ENCODE measurements at places on chromosomes 12 and 14.

- DNase-seq = peak; percentile 50
Observed at GRCh38 chr12:9925705-9926393, 6.3 kb downstream of the CLEC2A start.

DNA sequence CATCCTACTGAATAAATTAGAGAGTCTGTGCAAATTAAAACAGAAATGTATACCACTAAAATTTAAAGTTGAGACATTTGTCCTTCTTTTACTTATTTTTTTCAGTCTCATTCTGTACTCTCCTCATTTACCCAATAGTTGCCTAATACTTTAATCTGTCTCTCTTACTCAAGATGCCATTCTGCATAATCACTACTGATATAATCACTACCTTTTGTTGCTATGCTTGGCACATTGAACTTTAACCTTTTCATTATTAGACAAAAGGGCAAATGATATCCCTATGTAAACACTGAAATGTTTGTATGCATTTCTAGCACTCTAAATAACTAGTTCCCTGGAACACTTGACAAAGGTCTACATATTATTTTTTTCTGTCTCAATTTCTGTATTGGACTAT is 1108.3 kb upstream of the FLRT2 start:
- no peak for DNase-seq

DNA sequence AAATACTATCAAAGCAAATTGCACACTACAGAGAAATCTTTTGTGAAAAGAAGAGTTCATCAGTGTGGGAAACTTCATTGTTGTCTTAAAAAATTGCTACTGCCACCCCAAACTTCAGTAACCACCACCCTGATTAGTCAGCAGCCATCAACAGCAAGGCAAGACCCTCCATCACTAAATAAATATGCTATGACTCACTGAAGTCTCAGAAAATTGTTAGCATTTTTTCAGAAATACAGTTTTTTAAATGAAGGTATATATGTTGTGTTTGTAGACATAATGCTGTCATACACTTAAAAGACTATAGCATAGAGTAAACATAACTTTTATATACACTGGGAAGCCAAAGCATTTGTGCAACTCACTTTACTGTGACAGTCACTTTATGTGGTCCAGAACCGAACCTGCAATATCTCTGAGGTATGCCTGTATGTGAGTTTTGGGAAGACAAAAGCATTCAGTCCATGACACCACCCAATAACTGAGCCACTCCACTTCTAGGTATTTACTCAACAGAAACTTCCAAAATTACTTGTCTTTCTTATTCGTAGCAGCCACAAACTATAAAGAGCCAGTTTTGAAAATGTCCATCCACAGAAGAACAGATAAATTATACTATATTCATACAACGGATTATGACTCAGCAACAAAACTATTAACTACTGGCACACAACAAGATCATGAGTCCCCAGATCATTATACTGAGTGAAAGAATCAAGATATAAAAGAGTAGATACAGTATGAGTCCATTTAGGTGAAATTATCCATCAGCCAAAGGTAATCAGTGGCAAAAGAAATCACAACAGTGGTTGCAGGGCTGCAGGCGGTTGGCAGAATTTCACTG is 649.6 kb downstream of the BCL11B start:
- no peak for DNase-seq

DNA sequence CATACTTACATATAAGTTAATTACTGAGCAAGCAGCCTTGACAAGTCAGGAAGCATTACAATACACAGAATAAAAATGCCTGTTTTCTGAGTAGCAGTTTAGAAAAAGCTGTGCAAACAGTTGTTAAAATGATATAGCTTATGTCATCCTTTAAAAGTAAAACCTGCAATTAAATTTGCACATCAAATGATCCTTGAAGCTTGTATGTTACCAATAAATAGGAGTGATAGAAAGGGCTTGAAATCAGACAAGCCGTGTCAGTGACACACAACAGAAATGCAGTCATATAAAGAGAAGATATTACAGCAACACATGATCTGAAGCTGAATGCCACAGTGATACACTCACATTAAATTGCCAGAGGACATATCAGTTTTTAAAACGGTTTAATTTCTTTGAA is 70.0 kb downstream of the EPS8 start:
- DNase-seq = no peak

DNA sequence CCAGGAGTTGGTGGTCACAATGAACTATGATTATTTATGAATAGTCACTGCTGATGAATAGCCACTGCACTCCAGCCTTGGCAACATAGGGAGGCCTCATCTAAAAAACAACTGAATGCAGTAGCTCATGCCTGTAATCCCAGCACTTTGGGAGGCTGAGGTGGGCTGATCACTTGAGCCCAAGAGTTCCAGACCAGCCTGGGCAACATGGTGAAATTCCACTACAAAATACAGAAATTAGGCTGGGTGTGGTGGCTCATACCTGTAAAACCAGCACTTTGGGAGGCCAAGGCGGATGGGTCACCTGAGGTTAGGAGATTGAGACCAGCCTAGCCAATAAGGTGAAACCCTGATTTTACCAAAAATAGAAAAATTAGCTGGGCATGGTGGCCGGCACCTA is 13.5 kb upstream of the FAM177A1 start:
- DNase-seq = no peak

GRCh38 chr14:100885196-100885595 is 18.3 kb downstream of the RTL1 start:
- no peak for DNase-seq

DNA sequence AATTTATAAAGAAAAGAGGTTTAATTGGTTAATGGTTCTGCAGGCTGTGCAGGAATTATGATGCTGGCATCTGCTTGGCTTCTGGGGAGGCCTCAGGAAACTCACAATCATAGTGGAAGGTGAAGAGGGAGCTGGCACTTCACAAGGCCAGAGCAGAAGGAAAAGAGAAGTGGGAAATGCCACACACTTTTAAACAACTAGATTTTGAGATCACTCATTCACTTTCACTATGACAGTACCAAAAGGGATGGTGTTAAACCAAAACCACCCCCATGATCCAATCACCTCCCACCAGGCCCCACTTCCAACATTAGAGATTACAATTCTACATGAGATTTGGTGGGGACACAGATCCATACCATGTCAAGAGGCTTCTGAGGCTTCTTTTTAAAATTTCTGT is 62.6 kb downstream of the SLC38A4 start:
- DNase-seq = no peak

DNA sequence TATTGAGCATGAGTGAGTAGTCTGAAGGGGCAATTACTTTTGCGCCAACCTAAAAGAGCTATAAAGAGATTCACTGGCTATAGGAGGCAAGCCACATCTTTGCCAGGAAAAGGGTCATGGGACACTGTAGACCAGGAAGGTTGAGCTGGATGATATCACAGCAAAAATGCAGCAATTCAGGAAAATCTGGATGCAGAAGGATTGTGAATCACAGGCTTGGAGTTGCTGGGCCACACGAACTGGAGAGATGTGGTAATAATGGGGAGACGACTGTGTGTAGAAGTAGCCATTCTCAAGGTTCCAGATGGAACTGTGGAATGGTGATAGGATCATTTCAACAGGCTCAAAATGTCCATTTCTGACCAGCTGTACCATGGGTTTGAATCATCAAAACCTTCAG is 151.4 kb upstream of the DAAM1 start:
- no peak for DNase-seq

DNA sequence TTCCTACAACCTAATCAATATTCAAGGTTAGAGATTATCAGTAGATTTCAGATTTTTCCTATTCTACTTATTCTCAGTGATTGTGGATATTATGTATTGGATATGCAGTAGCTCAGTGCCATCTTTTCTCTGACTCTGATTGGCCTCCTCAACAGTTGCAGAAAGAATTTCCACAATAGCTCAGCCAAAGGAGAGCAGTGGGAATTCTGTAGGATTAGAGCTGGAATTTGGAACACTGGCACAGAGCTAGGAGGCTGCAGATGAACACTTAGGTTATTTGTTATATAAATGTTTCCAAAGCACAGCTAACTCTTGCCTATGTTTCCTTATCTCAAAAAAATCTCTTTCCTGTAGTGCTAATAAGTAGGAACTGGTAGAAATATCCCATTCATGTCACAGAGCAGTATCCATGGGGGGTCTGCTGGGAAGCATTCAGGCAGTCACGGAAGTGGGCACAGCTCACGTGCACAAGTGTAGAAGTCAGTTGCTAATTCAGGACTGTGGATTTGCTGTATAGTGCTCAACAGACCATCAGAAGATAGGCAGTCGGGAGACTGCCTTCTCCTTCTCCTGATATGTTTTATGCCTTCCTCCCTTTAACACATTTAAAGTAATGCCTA is 116.2 kb upstream of the TMEM260 start:
- DNase-seq = no peak

- DNase-seq = no peak
Observed at GRCh38 chr14:95255013-95255412, 64.7 kb downstream of the CLMN start.

DNA sequence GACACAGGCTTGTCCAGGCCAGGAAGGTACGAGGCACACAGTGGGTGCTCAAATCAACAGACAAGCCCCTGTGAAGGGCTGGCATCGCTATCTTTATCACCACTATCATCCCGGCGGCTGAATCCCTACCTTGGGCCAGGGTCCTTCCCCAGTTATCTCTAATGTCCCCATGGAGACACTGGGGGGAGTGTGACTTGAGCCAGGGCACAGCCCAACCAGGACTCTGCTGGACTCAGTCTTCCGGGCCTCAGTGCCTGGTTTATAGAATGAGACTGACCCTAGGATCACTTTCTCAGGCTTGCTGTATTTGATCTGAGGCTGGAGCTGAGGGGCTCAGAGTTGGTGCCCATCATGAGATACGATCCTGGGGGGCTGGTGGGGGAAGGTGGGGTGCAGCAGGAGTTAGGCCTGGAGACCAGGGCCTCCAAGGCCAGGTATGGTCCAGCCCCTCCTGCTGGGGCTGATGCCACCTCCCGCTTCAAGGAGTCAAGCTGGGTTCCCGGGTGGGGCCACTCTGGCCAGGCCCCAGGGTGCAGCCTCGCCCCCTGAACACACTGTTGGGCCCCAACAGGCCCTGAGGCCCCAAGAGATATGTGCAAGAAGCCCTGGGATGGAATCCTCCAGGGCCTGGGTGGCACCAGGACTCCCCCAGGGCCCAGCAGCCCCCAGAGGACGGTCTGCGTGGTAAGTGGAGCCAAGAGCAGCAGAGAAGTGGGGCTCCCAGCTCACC is 11.8 kb downstream of the BEGAIN start:
- DNase-seq = no peak

DNA sequence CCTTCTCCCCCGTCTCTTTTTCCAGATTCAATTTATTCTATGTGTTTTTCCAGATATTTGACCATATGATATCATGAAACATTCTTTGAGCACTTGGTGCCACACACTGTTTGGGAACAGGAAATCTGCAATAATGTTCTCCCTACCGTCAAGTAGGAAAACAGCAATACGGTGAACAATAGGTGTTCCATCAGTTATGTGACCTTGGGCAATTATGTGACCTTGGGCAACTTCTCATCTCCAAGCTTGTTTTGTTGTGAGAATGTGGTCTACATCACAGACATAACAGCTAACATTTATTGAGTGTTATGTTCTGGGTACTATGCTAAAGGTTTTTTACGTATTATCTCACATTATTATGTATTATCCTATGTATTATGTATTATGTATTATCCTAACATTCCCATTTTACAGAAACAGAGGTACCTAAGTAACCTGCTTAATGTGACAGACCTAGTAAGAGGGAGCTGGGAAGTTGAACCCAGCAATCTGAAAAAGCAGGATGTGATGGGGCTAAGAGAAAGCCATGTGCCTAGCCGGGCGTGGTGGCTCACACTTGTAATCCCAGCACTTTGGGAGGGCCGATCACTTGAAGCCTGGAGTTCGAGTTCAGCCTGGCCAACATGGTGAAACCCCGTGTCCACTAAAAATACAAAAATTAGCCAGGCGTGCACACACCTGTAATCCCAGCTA is 1.2 kb upstream of the NEK9 start:
- DNase-seq = no peak

- DNase-seq = peak; percentile 53
Observed at GRCh38 chr12:104294927-104295668, 8.4 kb upstream of the EID3 start.

GRCh38 chr12:4270016-4270830 is 3.3 kb upstream of the CCND2 start:
- DNase-seq = no peak

GRCh38 chr12:3661028-3661427 is 91.9 kb downstream of the CRACR2A start:
- no peak for DNase-seq

DNA sequence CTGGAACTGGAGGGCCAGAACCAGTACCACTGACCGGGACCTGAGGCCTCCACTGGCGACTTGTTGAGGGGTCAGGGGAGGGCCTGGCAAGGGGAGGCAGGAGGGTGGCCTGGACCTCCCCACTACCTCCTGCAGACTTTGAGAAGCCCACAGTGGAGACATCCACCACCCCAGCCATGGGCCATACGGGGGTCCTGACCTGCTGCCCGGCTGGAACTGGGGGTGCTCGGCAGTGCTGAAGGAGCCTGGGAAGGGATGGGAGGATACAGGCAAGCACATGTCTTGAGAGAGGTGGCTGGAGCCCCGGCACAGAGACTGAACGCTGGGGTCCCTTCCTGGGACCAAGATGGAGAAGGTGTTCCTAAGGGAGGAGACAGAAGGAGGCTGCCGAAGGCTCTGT is 14.3 kb downstream of the NGB start:
- no peak for DNase-seq

DNA sequence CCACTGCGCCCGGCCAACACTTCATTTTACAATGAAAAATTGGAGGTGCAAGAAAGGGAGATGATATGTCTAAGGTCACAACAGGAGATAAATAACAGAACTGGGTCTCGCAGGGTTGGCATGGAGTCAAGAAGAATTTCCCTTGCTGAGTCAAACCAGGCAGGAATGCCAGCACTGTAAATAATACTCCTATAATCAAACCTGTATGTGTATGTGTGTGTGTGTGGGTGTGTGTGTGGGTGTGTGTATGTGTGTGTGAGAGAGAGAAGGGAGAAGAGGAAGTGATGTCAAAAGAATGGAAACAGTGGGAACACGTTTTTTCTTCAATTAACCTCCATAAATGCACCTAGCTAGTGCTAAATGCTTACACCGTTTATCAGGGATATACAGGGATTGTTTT is 70.4 kb downstream of the TMEM116 start:
- DNase-seq = no peak

GRCh38 chr14:94066089-94066676 is 14.8 kb downstream of the DDX24 start:
- peak; percentile 12 for DNase-seq

- peak; percentile 4 for DNase-seq
Observed at GRCh38 chr14:39430762-39431415, 1.3 kb downstream of the FBXO33 start.

DNA sequence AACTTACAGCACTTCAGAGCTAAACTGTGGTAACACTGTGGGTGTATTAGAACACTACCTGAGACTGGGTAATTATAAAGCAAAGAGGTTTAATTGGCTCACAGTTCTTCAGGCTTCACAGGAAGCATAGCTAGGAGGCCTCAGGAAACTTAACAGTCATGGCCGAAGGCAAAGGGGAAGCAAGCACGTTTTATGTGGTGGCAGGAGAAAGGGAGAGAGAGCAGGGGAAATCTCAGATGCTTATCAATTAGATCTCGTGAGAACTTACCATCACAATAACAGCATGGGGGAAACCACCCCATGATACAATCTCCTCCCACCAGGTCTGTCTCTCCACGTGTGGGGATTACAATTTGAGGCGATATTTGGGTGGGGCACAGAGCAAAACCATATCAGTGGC is 512.6 kb downstream of the RERGL start:
- DNase-seq = no peak
